ENCODE measurements at places on chromosomes 6 and 20. TPM values are rescaled to one million over a fixed set of nuclear protein-coding genes. Genes with fewer than 3 reads are reported as not detected.

Gene SOBP
- 0.22 TPM for total RNA-seq

- DNase-seq: peak; percentile 91
These were observed 50.7 kb downstream of the SLC26A8 start for GRCh38 chr6:35973670-35974222.

GRCh38 chr6:107862383-107862782 is 38.3 kb upstream of the SCML4 start:
- DNase-seq: no peak

Gene MCCD1
- not detected for total RNA-seq

DNA sequence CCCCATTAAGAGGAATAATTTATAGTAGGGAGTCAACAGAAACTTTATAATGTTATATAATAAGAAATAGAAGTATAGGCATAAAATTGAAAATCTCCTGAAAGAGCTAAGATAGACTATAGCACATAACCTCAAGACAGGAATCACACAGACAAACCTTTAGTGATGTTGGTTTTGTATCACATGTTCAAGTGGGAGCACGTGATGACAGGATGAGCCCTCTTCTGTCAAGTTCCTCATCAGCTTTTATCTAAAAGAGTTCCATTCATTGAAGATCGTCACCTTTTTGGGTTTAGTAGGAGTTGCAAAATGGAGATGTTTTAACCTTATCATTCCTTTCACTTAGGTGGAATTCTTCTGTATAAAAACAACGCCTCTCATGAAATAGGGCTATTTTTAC is 127.0 kb downstream of the MCHR2 start:
- no peak for DNase-seq

GRCh38 chr6:108250240-108250866 is 10.5 kb downstream of the SNX3 start:
- no peak for DNase-seq

GRCh38 chr20:40993794-40994540 is 34.7 kb upstream of the TOP1 start:
- DNase-seq: no peak

Gene SAMD5
- total RNA-seq: 2.0 TPM

Gene SPEF1
- total RNA-seq: 2.6 TPM

GRCh38 chr20:36113036-36113435 is 41.5 kb upstream of the EPB41L1 start:
- DNase-seq: no peak

Gene LY6G6F
- total RNA-seq: not detected

Gene SRPK1
- total RNA-seq: 79.0 TPM

Gene NCR2
- not detected for total RNA-seq

GRCh38 chr6:28673787-28674671 is 148.3 kb downstream of the GPX5 start:
- DNase-seq: peak; percentile 70

GRCh38 chr6:22737331-22737730 is 168.0 kb downstream of the HDGFL1 start:
- no peak for DNase-seq

Data from PC-9 (cell line).